Epithelial cell of esophagus (primary cell): ENCODE measurements at places on chromosomes 16 and 17.

DNA sequence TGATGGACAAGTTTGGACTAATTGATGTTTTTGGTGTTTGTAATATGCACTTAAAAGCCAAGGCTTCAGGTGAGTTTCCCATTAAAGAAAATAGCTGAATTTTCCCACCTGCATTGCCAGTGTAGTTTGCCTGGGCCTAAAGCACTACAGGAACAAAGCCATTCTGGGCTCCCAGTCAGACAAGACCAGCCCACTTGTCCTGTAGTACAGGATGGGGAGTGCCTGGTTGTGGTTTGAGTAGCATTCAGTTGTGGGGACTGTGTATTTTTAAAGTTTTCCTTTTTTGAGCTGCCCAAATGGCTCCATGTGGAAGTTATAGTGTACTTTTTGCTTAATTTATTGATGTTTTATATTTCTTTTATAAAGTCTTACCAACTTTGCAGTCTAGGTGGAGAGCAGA is 91.7 kb downstream of the TANGO6 start:
- DNase-seq = peak; percentile 34

GRCh38 chr16:20871941-20872815 is 28.0 kb downstream of the DCUN1D3 start:
- no peak for DNase-seq

DNA sequence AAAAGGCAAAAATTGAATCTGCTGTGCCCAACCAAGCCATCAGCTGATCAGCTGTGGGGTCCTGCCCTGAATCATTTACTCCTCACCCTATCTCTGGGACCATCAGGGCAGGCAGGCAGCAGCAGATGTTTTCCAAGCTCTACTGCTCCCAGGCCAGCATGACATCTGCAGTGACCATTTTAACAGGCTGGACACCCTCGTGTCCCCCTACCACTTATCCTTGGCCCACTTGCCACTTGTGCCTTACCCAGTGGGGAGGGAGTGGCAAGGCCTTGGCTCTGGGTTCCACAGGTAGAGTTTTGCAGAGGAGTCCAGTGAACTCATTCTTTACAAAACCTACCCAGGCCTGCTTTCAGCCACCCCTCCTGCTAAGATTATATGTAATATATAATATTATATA is 12.0 kb upstream of the CA4 start:
- no peak for DNase-seq

- peak; percentile 43 for DNase-seq
Observed at GRCh38 chr17:4142107-4142900, 526 bp downstream of the ZZEF1 start.

GRCh38 chr16:88785106-88785924 is at the start of gene PIEZO1:
Gene PIEZO1 (minus strand): TSS chr16:88785220. CDS start chr16:88784964, 256 bp downstream.
- peak; percentile 68 for DNase-seq

- no peak for DNase-seq
Observed at GRCh38 chr17:19306160-19307111, 56.1 kb downstream of the B9D1 start.

DNA sequence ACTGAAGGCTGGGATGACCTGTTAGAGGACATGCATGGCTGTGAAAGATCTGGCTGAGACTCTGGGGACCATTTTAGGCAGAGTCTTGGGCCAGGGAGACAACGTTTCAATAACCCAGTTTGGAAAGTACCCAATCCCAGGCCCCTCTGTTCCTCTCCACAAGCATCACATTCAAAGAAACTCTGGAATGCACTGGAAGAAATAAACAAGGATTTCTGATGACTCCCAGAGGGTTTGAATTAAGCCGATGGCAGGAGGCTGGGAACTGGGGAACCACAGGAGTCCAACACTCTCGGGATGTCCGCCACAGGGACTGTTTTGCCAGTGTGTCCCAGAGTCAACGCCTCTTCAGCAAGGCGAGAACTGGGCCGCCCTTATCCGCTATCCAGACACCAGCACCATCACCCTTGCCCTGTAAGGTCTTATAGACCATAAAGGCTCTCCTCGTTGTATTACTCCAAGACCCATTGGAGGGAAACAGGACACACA is 3.3 kb downstream of the PMP22 start:
- DNase-seq = no peak

GRCh38 chr17:35390663-35391062 is 17.2 kb upstream of the SLFN11 start:
- DNase-seq = peak; percentile 11

GRCh38 chr16:75216127-75216526 is 2.7 kb upstream of the CTRB1 start:
- no peak for DNase-seq

- no peak for DNase-seq
Observed at GRCh38 chr16:87230571-87230970, 86.6 kb downstream of the C16orf95 start.

- DNase-seq = no peak
Observed at GRCh38 chr16:12415072-12415471, 388.6 kb downstream of the CPPED1 start.

GRCh38 chr17:31171701-31172100 is 76.9 kb downstream of the NF1 start:
- DNase-seq = no peak

DNA sequence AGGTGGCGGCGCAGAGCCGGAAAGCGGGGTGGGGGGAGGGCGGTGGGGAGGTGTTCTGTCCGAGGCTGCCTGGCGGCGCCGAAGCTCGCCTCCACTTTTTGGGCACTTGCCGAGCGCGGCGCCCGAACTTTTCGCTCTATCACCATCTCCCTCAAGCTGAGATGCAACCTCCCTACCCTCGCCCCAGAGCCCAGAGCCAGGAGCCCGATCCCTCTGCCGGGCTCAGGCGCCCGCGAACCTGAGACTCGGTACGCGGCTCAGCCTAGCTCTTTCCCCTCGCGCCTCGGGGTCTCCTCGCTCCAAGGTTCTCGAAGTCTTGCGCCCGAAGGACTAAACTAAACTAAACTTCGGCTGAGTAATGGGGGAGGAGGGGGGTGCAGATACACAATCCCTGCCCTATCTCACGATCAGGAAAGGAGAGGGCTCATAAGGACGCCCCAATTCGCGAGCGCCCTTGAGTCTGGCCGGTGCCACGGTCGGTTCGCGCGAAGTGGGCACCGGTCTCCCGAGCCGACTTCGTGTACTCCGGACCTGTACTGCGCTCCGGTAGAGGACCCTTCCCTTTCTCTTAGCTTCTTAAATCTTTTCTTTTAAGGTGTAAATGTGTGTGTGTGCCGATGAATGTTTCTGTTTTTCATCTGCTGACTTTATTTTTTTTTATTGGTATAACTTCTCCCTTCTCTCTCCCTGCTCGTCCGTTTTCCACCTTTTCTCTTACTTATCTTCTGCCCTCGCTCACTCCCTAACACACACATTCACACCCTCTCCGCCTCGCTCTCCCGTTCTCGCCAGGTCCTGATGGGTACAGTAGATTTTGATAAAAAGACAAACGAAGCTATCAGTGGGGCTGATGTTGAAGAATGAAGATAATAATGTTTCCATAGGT is 1.9 kb upstream of the SALL1 start:
- DNase-seq = no peak

- DNase-seq = no peak
Observed at GRCh38 chr17:33373273-33373672, 80.2 kb upstream of the ASIC2 start.

DNA sequence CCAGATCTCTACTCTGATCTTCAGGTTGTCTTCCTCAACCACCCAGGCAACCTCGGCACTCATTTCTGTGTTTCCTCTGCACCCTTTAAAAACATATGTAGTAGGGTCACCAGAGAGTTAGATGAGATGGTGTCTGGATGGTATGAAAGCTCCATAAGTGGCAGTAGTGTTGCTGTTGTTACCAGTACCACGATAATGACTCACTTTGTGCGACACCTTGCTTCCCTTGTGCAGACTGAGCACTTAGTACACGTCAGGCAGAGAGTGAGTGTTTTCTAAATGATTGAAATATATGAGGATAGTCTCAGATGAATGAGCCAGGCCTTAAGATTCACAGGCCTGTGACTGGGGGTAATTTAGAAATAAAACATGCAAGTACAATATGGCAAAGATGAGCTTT is 188.7 kb downstream of the MAF start:
- DNase-seq = no peak

- DNase-seq = no peak
Observed at GRCh38 chr16:89422527-89422904, 67.8 kb downstream of the ANKRD11 start.

- DNase-seq = no peak
Observed at GRCh38 chr17:10316801-10317542, 55.8 kb downstream of the MYH13 start.

DNA sequence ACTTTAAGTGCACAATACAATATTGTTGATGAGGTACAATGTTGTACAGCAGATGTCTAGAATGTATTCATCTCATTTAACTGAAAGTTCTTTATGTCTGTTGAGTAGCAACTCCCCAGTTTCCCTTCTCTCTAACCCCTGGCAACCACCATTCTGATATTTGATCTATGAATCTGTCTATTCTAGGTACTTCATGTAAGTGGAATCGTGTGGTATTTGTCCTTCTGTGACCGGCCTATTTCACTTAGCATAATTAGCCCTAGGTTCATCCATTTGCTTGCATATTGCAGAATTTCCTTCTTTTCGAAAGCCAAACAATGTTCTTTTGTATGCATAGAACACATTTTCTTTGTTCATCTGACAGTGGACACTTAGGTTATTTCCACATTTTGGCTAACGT is 10.8 kb downstream of the RGS9 start:
- no peak for DNase-seq
